Stimulated activated CD4-positive, alpha-beta T cell treated with anti-CD3 and anti-CD28 coated beads, Interleukin-4, amount 100 ng/mL, for 1 hour (primary cell): ENCODE measurements at places on chromosomes 6 and 20.

DNA sequence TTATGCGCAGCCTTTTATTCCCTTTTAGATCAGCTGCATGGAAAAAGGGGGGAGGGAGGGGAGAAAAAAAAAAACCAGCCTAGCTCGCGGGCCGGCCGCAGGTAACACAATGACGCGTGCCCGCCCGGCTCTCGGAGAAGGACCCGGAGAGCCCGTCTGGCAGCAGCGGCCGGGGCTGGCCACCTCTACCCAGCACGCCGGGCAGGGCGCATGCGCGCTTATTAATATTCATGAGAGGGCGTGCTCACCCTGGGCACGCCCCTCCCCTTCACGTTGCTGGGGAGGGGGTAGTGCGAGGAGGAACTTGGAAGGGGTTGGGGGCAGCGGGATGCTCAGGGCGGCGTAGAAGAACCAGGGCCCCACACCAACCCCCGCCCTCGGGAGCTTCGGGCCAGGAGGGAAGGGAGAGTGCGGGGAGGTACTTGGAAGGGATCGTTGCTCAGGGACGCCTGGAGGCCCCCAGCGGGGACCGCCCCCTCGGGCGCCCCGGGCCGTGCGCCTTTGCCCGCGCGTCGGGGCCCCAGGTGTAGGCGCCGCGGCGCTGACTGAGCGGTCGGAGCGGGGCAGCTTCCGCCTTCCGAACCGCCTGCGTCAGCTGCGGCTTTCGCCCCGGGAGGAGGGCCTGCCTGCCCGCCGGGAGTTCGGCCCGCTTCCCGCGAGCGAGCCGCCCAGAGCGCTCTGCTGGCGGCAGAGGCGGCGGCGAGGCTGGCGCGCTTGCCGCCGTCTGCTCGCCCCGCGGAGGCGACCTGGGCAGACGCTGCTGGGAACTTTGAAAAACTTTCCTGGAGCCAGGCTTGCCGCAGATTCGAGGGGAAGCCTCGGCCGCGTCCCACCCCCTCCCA, at the start of gene JAG1:
JAG1 (minus strand) TSS at position 158 of the 842 bp plus-strand sequence. CDS start 469 bp downstream, outside the sequence.
- DNase-seq, result peak; percentile 35

DNA sequence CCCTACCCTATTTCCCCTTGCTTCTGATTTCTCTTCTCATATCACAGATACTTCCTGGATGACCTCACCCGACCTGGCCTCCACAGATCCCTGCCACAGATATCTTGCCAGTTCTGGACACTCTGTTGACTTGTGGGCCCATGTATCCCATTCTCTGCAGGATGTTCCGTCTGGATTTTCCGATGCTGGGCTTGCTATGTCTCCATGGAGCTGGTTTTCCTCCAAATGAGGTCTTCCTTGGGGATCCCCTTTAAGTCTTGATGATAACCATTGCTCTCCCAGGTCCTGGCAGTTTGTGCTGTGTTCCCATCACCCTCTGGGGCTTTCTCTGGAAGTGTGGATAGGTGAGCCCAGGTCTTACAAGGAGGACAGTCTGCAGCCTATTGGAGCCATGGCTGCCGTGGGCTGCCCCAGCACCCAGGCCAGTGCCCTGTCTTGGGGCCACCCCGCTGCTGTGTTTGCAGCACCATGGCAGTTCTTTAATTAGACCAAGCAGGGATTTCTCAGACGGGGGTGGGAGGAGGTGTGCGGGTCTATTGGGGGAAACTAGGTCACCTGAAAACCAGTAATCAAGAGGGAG, 23.9 kb downstream of the PPP1R16B start:
- no peak for DNase-seq

DNA sequence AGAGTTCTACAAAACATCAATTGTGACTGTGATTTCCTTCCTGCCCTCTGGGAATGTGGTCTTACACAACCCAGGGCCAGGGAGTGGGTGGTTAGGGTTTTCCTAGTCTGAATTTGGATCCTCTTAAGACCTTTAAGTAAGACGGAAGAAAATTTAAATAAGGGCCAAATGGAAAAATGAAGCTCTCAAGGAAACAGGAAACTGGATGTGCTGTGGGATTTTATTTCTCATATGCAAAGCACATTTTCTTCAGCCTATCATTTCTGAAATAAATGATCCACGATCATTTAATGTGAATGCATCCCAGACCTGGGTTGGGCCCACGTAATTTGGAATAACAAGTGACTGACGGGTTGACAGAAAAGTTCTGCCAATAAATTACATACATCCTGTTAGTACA, 243.6 kb downstream of the CLIC5 start:
- no peak for DNase-seq

- no peak for DNase-seq
Measured at GRCh38 chr6:13425270-13425873, 62.0 kb downstream of the GFOD1 start.

DNA sequence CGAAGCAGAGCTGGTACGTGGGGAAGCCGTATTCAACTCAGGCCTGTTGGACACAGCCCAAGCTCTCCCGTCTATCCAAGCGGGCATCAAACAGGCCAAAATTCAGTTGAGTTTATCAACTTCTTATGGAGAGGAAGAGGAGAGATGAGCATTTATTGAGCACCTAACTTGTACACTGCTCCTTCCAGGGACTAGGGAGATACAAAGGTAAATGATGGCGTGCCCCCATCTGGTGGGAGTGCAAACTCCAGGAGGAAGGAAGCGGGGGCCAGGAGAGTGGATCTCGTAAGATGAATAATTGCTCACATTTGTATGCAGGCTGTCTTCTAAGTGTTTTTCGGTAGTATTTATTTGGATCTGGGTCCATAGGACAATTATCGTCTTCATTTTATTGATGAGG, 146.6 kb downstream of the SOBP start:
- no peak for DNase-seq

- DNase-seq, result peak; percentile 15
Measured at GRCh38 chr6:83193747-83194566, 800 bp downstream of the RWDD2A start.

- no peak for DNase-seq
Measured at GRCh38 chr6:4802312-4802935, 26.2 kb downstream of the CDYL start.

DNA sequence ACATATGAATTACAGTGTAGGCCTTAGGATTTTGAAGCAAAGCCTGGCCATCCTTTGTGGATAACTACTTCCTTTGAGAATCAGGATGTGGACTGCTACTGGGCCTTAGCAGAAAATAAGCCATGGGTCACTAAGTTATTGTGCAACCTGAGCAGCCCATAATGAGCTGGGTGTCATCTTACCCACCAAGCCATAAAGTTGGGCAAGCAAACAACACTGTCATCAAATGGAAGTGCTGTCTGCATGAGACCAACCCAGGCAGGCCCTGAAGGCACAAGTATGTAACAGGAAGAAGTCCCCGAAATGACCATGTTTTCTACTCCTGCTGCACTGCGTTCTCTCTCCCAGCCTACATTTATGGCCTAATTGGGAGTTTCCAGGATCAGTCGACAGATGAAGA, 205.6 kb upstream of the GGTLC1 start:
- DNase-seq, result no peak

- no peak for DNase-seq
Measured at GRCh38 chr6:63504777-63505384, 67.4 kb upstream of the LOC128125822 start.

GRCh38 chr6:15332446-15332845, 86.6 kb downstream of the JARID2 start:
- no peak for DNase-seq

DNA sequence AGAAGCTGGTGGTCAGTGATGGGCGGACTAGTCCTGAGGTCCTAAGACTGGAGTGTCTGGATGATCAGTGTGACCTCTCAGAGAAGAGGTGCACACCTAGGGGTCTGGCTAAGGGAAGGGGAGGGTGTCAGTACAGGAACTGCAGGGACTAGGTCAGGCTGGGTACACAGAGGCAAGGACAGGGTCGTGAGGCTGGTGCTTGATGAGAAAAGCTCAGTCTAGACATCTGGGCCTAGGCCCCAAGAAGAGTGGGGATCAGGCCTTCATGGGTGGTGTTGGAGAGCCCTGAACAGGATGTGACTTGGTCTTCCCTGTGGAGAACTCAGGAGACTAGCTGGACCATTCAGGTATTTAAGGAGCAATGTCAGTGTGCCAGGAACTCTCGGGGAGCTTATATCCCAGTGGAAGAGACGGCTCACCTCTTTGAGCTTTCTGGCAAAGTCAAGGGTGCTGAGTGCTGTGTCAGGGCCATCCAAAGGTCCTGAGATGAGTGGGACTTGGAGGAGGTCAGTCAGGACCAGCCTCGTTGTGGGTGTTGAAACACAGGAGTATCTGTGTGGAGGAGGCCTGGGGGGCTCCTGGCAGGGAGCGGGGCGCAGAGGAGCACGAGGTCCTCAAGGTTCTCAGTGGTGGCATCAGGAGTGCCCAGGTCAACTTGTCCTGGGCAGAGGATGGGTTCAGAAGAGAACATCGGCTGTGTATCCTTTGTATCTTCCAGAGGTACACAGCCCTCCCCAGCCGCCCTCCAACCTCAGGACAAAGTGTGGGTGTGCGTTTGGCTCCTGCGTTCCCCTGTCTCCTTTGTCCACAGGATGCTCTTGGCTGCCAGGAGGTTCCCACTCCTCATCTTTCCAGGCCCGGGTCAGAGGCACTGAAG, 13.3 kb upstream of the MYT1 start:
- no peak for DNase-seq

DNA sequence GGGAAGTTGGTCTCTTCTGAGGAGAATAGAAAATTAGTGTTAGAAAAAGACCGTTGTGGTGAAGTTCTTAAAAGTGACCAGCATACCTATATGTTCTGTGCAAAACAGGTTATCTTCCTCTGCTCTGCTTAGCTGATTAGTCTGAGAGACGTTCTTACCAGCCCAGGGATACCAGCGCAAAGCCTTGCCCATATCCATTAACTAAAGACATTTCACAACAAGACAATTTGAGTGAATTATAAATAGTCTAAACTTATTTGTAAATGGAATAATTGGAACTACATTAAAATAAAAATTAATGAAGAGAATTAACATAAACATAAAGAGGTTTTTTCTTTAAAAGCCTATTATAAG, 144.0 kb downstream of the PDE7B start:
- no peak for DNase-seq

GRCh38 chr20:3749689-3750531, 17.4 kb downstream of the HSPA12B start:
- peak; percentile 40 for DNase-seq

DNA sequence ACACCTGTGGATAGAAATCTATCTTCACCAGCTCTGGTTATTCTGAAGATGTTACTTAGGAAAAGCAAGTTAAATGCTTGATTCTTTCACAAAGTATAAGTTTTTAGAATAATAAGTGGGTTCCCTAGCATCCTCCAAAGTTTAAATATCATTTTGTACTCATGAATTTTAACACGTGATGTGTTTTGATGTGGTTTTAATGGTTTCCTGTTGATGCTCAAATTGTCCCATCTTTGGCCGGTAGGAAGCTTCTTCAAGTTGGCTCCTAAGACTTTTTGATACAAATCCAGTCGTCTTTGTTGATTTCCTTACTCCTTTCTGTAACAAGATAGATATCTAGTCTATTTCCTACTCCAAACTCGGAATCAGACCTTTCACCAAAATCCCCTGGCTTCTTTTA, 94.5 kb upstream of the STXBP5 start:
- no peak for DNase-seq

- DNase-seq, result no peak
Measured at GRCh38 chr20:46951840-46952497, 57.3 kb downstream of the EYA2 start.
